Breast epithelium (tissue), 4 donors: ENCODE measurements at places on chromosomes 11 and 22. TPM values are rescaled to one million over a fixed set of nuclear protein-coding genes. Genes with fewer than 3 reads are reported as not detected.

GRCh38 chr22:24772493-24773220 is 1.9 kb downstream of the PIWIL3 start:
- no peak for DNase-seq

GRCh38 chr11:70540196-70540595 is 141.9 kb downstream of the CTTN start:
- DNase-seq, result no peak

- no peak for DNase-seq
These were observed 263.6 kb upstream of the NCAM1 start for GRCh38 chr11:112697391-112698178.

GRCh38 chr22:45600790-45601730 is 70.6 kb upstream of the ATXN10 start:
- DNase-seq, result no peak

DNA sequence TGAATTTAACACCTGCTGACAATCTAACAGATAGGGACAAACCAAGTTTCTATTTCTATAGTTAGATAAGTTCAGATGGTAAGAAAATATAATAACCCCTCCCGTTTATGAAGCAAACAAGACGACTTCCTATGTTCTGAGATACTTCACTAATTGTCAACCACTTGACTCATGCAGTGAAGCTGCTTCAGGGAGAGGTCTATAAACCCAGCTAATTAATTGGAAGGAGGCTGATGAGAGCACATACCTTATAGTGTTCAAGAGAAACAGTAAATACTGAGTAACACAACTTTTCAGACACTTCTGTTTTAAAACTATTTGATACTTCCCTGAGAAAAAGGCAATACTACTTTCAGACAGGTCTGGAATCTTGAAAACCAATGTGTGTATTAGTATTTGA is 229.4 kb upstream of the UBASH3B start:
- DNase-seq, result no peak

The MRPL49 gene
- total RNA-seq, result 66.2 TPM

The OR4S2 gene
- total RNA-seq, result not detected
